T-helper 22 cell (primary cell): ENCODE measurements at places on chromosomes 12 and 14.

GRCh38 chr12:40794087-40794486, 101.8 kb downstream of the CNTN1 start:
- DNase-seq = no peak

DNA sequence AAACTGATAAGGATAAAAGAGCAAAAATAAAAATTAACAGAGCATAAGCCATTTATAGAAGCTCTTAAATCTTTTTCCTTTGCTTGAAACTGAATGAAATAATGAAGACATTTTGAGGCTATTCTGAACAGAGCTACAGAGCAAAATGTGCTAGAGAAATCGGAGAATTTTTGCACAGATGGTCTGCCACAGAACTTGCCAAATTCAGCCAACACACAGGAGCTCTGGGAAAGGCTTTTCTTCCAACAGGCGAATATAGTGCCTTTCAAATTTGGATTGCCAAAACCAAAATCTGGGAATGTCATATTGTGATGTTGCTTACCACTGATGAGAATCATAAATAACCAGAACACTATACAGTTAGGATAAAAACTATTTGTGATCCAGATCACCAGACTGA, 406.3 kb downstream of the RPL10L start:
- DNase-seq = no peak

GRCh38 chr14:99271221-99271941, 616 bp downstream of the BCL11B start:
- DNase-seq = no peak

GRCh38 chr12:111444925-111445725, 39.4 kb downstream of the SH2B3 start:
- DNase-seq = peak; percentile 75

- no peak for DNase-seq
These were observed 71.9 kb upstream of the GNPNAT1 start for GRCh38 chr14:52863334-52863700.

DNA sequence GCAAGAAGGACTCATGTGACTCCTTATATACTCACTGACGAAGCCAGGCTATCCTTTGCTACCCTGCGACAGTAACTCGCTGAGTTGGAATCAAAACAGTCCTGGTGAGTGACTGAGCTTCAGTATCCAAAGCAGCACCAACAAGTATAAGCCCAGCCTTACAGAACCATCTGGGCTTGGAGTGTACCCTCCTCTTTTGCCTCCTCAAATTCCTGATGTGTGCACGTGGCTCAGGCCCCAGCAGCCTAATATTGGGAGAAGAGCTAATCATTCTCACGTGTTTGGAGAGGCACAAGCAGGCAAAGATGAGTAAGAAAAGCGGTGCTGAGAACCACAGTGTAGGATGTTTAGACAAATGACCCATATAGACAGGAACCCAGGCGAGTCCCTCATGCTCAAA, 34.4 kb downstream of the PPTC7 start:
- DNase-seq = no peak

DNA sequence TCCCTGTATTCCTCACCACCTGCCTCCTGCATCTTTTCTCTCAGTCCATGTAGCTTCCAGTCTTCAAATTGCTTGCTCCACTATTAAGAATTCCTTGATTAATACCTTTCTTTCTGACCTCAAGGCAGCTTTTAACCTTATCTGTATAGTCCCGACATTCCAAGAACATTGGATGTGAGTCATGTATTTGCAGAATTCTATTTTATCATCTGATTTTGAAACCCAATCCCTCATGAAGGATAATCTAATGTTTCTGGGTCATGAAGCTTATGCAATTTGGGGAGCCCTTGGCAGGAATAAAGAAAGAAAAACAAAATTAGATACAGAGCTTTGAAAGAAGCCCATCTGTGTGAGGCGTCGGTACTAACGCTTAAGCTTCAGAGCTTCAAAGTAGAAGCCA, 63.4 kb upstream of the CCND2 start:
- DNase-seq = no peak

DNA sequence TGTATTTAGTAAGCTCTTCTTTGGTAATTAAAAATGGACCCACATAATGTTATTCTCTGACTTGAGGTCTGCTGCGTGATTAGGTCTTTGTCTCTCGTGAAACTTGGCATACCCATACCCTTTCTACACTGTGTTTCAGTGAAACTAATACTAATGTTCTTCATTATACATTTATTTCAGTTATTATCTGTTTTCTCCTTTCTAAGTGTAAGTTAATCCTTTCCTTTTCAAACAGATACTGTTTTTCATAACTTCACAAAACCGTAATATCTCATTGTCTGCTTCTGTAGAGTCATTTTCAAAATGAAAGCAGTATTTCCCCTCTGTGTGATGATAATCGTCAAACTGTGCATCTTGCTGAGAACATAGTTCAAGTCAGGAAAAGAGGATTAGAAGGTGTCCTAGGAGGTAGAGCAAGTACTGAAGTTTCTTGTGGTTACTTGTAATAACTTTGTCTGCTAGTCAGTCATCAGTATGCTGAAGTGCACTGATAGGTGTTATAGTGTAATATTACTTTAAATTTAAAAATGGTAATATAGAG, 15.9 kb downstream of the PYROXD1 start:
- DNase-seq = no peak

DNA sequence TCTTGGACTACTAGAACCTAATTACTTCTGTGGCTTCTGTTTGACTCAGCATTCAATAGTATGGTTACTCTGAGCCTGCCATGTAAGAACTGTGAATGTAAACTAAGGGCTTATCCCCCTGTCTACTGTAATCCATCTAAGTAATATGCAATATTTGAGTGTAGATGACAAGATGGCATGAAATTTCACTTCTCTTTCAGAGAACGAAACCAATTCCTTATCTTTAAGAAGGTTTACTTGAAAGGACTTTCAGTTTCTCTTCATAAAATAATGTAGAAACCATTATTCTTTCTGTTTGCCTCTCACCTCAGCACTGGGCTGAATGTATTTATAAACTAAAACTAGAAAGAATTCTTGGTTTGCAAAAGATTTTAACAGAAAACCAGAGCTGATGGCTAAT, 60.4 kb upstream of the ARID2 start:
- DNase-seq = no peak

GRCh38 chr14:39683691-39684260, 251.5 kb upstream of the FBXO33 start:
- no peak for DNase-seq

DNA sequence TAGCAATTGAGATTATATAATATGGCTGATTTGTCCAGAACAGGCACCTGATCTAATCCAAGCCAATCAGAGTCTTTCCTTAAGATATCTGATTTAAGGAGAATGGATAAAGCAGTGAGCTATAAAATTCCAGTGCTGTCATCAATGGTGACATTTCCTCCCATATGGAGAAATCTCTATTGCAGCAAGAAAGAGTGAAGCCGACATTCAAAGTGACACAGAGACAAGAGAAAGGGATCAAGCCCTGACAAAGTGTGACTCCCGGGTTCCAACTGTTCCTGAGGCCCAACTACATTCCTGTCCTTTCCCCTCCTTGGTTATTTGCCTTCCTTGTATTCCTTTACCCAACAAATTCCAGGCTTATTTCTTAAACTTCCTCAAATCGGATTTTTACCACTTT, 430.0 kb upstream of the SOX5 start:
- no peak for DNase-seq

- DNase-seq = no peak
These were observed 76.3 kb downstream of the HECTD4 start for GRCh38 chr12:112305951-112306350.

- no peak for DNase-seq
These were observed 134.2 kb downstream of the SYNE2 start for GRCh38 chr14:63986789-63987533.

- no peak for DNase-seq
These were observed 44.5 kb upstream of the BCL11B start for GRCh38 chr14:99316281-99317163.

DNA sequence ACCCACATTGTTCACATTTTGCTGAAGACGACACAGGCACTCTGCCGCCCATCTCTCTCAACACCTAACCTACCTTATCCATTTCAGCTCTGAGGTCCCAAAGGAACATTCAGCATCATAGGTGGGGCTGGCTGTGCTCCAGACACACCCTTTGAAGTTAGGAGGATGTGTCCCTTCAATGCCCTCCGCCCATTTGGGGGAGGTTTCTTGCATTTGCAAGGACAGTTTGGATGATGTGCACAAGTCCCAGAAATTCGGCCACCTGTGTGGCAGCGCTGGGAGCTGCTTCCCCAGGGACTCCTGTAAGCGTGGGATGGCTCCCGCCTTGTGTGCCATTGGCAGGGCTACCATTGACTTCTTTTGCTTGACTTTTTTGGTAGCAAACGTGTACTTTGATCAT, 113.8 kb downstream of the RIMBP2 start:
- DNase-seq = no peak

GRCh38 chr14:25056688-25057078, 6.7 kb upstream of the STXBP6 start:
- DNase-seq = no peak

GRCh38 chr12:30810918-30811317, 56.2 kb upstream of the CAPRIN2 start:
- no peak for DNase-seq

GRCh38 chr14:52856139-52856538, 64.7 kb upstream of the GNPNAT1 start:
- DNase-seq = no peak

- no peak for DNase-seq
These were observed 134.4 kb upstream of the FGD4 start for GRCh38 chr12:32264961-32265360.

- no peak for DNase-seq
These were observed 223.2 kb downstream of the FSCB start for GRCh38 chr14:44283836-44284235.

DNA sequence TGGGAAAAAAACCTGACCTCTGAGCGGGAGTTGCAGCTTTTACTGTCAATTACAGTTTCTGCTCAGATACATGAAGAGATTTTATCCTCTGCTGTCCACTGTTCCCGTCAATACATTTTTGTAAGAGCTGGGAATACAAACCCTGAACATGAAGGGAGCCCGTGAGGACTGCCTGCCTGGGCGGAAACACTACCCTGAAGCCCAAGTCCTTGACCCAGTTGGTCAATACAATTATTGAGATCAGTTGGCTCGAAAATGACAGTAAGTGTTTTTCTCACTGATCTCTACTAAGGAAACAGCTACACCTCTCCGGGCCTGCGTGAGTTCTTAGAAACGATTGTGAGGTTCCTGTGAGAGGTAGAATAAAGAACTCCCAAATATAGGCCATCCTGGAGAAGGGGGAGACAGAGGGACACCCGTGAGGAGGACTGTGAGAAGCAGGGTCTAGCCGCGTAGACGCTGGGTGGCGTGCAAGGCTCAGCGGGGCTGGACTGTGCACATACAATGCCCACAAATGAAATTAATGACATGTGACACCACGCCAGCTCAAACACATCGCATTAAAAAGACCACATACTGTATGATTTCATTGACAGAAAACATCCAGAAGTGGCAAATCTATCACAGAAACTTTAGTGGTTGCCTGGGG, 509.5 kb downstream of the TMEM132D start:
- DNase-seq = no peak

DNA sequence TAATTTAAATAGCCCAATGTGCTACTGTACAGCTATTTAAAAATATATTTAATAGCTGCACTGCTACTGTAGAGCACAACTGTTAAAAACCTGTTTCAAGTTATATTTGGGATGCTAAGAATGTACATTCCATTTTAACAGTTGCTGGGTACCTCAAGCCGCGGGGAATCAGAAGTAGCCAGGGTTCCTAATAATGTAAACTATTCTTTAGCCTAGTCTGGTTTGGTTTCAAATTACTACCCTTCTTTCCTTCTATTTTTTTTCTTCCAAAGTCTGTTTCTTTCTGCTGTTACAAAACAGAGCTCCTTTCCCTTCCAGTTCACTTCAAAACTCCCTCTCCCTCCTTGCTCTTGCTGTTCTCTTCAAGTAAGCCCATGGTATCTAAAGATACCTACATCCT, 21.3 kb downstream of the SCAF11 start:
- DNase-seq = no peak

- no peak for DNase-seq
These were observed 55.9 kb upstream of the RERGL start for GRCh38 chr12:18145924-18146323.

DNA sequence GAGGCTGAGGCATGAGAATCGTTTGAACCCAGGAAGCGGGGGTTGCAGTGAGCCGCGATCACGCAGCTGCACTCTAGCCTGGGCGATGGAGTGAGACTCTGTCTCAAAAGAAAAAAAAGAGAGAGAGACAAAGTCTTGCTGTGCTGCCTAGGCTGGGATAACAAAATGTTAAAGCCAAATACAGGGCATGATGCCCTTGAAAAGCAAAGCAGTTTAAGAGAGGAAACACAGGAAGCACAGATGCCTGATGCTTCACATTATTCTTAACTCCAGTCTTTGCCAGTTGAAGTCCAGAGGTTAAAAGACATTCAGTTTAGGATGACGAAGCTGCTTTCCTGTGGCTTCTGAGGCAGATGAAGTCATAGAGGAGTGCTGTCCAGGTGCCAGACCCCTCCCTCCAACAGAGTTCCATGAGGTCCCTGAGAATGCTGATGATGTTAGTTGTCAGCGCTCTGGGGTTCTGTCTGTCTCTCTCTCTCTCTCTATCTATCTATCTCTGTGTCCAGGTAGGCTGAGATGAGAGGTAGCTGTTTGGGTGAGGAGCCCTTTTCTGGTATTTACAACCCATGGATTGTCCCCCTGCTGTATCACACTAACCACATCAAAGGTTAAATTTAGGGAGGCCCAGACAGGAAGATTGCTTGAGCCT, 4.9 kb upstream of the MRPL52 start:
- no peak for DNase-seq

- no peak for DNase-seq
These were observed 266.3 kb upstream of the DIO2 start for GRCh38 chr14:80477388-80478160.

GRCh38 chr14:22497144-22497423, 91.9 kb downstream of the DAD1 start:
- no peak for DNase-seq

- no peak for DNase-seq
These were observed 277.6 kb downstream of the BTG1 start for GRCh38 chr12:91868054-91868453.

GRCh38 chr12:44143175-44143574, 307.3 kb downstream of the TMEM117 start:
- DNase-seq = no peak

DNA sequence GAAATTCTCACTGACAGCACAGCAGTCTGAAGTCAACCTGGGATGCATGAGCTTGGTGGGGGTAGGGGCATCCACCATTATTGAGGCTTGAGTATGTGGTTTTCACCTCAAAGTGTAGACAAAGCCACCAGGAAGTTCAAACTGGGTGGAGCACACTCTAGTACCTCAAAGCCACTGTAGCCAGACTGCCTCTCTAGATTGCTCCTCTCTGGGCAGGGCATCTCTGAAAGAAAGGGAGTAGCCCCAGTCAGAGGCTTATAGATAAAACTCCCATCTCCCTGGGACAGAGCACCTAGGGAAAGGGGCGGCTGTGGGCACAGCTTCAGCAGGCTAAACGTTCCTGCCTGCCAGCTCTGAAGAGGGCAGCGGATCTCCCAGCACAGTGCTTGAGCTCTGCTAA, 143.0 kb downstream of the KITLG start:
- no peak for DNase-seq

GRCh38 chr12:53768976-53769375, 17.2 kb upstream of the CISTR start:
- DNase-seq = no peak

- no peak for DNase-seq
These were observed 204.0 kb downstream of the SSPN start for GRCh38 chr12:26399381-26399780.
